ENCODE measurements at places on chromosomes 13 and 19. TPM values are rescaled to one million over a fixed set of nuclear protein-coding genes. Genes with fewer than 3 reads are reported as not detected.

GRCh38 chr19:13795595-13796300 is 505 bp downstream of the ZSWIM4 start:
- no peak for DNase-seq

Gene UQCR11
- 290 TPM for total RNA-seq

DNA sequence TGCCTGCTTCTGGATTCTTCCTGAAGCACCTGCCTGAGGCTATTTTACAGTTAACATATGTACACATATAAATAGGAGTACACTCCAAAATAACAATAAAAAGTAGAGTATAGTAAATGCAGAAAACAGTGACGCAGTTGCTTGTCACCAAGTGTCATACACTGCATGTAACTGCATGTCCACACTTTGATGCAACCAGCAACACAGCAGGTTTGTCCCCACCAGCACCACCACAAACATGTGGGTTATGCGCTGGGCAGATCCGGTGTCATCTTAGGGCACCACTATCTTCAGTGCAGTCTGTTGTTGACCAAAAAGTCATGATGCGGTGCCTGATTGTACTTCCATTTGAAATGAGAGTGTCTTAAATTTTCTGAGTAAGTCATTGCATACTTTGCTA is 51.3 kb downstream of the COL4A2 start:
- DNase-seq = no peak

DNA sequence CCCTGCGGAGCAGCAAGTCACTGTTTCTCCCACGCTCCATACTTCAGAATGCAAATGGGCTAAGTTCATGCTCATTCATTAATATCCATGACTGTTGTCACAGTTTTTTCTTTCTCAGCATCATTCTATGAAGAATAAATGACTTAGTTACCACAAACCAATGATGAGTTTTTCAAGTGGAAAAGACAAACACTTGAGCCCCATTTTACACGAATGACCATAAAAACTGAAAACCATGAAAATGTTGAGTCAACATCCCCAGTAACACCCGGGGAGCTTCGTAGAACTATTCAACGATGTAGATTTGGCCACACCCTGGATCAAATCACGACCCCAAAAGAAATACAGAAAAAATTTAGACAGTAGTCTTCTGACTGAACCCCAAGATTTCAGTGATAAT is 99.8 kb upstream of the GJB6 start:
- DNase-seq = no peak

- DNase-seq = no peak
Observed at GRCh38 chr13:76803831-76804230, 82.4 kb downstream of the KCTD12 start.

Gene OR7C1
- not detected for total RNA-seq

All from type B pancreatic cell (in vitro differentiated cells).